ENCODE measurements at places on chromosomes 3 and 15.

DNA sequence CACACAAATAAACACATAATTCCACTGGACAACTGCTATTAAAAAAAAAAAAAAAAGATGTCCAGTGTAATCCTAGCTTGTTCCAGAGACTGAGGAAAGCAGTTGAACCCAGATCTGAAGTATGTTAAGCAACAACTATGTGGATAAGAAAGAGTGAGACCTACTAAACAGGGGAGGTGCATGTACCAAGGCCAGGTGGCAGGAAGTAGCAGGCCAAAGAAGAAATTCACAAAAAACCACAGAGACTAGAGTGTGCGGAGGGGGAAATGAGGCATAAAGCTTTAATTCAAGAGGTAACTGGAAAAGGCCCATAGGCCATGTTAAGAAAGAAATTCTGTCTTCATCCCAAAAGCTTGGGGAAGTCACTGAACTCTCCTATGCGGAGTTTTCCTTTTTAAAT, 490.0 kb downstream of the NAALADL2 start:
- H3K4me3 ChIP-seq = no peak overlapping the region
- no peaks in the 10 kb centered on the region for H3K4me1 ChIP-seq
- no peaks in the 10 kb centered on the region for H3K27me3 ChIP-seq
- no peak overlapping the region for H3K27ac ChIP-seq
- no peak for DNase-seq

- peaks cover 12% of the 10 kb centered on the region for H3K27me3 ChIP-seq
- H3K27ac ChIP-seq = no peak overlapping the region
- no peaks in the 10 kb centered on the region for H3K36me3 ChIP-seq
- H3K4me1 ChIP-seq = no peaks in the 10 kb centered on the region
- H3K4me3 ChIP-seq = no peak overlapping the region
- no peak for DNase-seq
Observed at GRCh38 chr3:189108067-189108466, 63.7 kb upstream of the TPRG1 start.

DNA sequence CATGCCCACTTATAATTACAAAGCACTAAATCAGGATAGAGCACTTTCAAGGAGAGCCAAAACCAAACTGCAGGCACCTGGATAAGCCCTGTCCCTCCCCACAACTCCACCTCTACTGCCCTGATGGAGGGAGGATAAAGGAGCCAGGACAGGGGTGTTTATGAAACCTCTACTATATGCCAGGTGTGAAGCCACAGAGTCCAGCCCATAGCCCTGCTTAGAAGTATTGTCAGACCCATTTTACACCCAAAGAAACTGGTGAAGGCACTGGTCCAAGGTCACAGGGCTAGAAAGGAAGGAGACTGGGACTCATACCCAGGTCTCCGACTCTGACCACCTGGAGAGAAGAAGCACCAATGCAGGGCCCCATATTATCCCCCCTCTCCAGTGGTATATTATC, 48.7 kb downstream of the SH3BP5 start:
- H3K36me3 ChIP-seq = peaks cover 2% of the 10 kb centered on the region
- H3K27ac ChIP-seq = no peak overlapping the region
- no peak overlapping the region for H3K4me3 ChIP-seq
- no peaks in the 10 kb centered on the region for H3K27me3 ChIP-seq
- H3K4me1 ChIP-seq = peaks cover 7% of the 10 kb centered on the region

GRCh38 chr15:64629063-64629462, 146.3 kb downstream of the RBPMS2 start:
- no peak overlapping the region for H3K27ac ChIP-seq
- H3K27me3 ChIP-seq = no peaks in the 10 kb centered on the region
- DNase-seq = no peak
- no peak overlapping the region for H3K4me3 ChIP-seq

- peaks cover 23% of the 10 kb centered on the region for H3K36me3 ChIP-seq
- peaks cover 6% of the 10 kb centered on the region for H3K4me1 ChIP-seq
- DNase-seq = no peak
- H3K27ac ChIP-seq = no peak overlapping the region
Observed at GRCh38 chr3:113261063-113261625, 49.8 kb downstream of the BOC start.

- H3K27ac ChIP-seq = no peak overlapping the region
- no peak for DNase-seq
- no peak overlapping the region for H3K4me3 ChIP-seq
- H3K4me1 ChIP-seq = no peaks in the 10 kb centered on the region
- no peaks in the 10 kb centered on the region for H3K27me3 ChIP-seq
Observed at GRCh38 chr3:73295876-73296635, 234.6 kb downstream of the EBLN2 start.

DNA sequence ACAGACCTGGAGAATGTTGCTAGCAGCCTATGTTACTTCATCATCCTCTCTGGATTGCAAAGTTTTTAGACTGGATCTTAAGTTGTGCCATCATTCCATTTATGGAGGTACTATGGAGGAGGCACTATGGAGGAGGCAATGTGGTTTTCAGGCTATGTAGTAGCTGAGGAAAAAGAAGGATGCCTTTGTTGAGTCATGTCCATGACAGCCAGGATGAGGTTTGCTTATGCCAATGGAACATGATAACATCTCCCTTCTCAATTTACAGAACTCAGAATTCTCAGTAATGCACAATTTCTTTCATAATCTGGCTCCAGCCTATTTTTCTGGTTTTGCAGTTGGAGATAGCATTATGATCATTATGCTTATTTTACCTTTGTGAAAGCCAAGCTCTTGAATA, 65.9 kb upstream of the TMEM108 start:
- DNase-seq = no peak
- no peaks in the 10 kb centered on the region for H3K27me3 ChIP-seq
- H3K27ac ChIP-seq = no peak overlapping the region

DNA sequence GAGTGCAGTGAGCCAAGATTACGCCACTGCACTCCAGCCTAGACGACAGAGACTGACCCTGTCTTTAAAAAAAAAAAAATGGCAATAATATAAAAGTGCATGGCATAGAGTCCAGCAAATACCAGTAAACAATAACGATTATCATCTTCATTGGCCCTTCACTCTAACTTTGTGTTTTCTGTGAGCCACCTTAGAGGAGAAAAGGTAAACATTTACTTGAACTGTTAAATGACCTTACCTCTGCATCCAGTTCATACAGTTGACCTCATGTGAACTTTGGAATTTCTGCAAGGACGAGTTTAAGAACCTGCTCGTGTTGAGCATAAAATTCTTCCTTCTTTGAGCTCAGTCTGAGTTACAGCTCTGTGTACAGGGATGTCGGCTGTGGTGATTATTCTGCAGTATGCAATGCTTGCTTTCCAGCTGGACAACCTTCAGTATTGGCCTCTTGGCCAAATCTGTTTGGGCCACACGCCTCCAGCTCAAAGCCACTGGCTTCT, 56.6 kb downstream of the RLBP1 start:
- H3K36me3 ChIP-seq = peaks cover 68% of the 10 kb centered on the region
- DNase-seq = no peak
- H3K4me3 ChIP-seq = no peak overlapping the region
- peaks cover 15% of the 10 kb centered on the region for H3K4me1 ChIP-seq
- peak overlapping the region; percentile 52 for H3K27ac ChIP-seq

- no peaks in the 10 kb centered on the region for H3K27me3 ChIP-seq
- no peak overlapping the region for H3K27ac ChIP-seq
- no peak overlapping the region for H3K4me3 ChIP-seq
- H3K36me3 ChIP-seq = peaks cover 65% of the 10 kb centered on the region
Observed at GRCh38 chr15:42191610-42192346, 16.3 kb downstream of the VPS39 start.

DNA sequence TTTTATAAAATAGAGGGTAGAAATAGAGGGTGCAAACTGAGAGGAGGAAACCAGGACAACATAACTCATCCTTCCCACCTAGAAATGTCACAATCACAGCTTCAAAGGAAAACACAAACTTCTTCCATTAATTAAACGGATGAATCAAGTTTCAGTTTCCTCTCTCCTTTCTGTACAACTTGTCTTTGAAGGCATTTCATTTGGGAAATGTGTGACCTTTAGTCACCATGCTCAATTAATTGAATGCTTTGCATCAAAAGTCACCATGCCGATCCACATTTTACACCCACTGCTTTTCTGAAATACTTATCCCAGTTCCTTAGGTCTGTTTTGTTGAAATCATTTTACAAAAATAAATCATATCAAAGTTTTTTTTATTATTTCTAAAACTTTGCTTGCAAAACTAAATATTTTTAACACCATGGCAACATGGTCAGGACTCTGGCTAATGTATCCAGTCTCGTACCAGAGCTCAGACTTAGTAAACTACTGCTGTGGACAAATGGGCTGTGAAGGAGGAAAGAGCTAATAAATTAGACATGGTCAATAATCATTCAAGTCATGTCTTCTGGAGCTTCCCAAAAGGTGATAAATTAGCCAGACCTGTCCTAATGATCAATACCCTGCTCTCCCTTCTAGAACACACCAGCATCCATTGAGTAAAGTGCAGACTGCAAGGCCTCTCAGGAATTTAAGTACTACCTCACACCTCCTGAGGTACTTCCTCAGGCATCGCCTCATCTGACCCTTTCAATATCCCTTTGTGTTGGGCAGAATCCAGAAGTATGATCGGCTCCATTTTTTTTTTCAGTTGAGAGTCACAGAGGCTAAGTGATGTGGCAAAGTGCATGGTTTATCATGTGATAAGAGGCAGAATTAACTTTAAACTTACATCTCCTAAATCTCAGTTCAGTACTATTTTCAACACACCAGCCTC, 161.3 kb downstream of the GREM1 start:
- H3K27ac ChIP-seq = no peak overlapping the region
- peak; percentile 28 for DNase-seq
- H3K4me1 ChIP-seq = no peaks in the 10 kb centered on the region

DNA sequence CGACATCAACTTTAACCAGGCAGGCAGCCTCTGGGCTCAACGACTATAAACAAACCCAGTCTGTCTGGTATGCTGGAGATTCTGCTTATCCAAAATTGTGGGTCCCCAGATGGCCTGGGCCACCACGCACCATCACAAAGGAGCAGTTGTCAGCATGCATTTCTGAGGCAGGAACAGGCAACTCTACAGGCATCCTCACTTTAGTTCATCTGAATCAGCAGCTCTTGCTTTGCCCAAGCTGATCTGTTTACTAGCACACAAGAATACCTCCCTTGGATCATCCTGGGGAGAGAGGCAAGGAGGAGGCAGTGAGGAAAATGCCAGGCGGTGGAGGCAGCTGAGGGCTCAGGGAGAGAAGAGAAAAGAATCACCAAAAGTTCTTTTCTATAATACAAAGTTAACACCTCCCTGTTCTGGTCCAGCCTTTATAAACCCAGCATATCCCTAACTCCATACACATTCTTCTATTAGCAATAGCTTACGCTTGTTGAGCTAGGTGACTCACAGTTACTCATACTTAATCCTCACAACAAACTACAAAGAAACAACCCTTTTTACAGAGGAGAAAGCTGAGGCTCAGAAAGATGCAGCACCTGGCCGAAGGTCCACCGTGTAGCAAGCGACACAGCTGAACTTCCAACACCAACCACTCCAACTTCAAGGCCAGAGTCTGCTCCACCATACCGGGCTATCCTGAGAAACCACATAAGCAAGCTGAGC, 33.6 kb downstream of the ZDHHC3 start:
- H3K4me3 ChIP-seq = no peak overlapping the region
- H3K36me3 ChIP-seq = peaks cover 65% of the 10 kb centered on the region
- H3K27ac ChIP-seq = no peak overlapping the region
- H3K27me3 ChIP-seq = no peaks in the 10 kb centered on the region

DNA sequence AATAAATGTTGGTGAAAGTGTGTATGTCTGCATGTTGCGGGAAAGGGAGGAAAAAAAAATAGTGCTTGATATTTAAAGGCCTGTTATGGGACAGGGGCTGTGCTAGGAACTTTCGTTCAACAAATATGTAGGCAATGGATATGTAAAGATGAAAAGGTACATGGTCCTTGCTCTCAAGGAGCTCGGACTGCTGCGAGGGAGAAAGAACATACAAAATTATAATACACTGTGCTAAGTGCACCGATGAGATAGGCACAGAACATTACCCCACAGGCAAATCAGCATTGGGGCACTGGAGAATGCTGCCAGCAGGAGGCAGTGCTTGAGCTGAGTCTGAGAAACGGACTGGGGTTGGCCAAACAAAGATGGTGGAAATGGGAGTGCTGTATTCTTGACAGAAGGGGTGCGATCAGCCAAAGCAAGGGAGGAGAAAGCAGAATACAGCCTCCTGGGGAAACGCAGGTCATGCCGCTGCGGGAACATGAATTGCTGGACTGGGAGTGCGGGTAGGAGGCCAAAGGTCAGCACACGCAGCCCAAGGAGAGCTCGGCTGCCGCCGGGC, 649 bp downstream of the C15orf40 start:
- H3K27me3 ChIP-seq = no peaks in the 10 kb centered on the region
- peak overlapping the region; percentile 56 for H3K27ac ChIP-seq
- H3K36me3 ChIP-seq = peaks cover 39% of the 10 kb centered on the region
- peak overlapping the region; percentile 96 for H3K4me3 ChIP-seq
- DNase-seq = peak; percentile 82

DNA sequence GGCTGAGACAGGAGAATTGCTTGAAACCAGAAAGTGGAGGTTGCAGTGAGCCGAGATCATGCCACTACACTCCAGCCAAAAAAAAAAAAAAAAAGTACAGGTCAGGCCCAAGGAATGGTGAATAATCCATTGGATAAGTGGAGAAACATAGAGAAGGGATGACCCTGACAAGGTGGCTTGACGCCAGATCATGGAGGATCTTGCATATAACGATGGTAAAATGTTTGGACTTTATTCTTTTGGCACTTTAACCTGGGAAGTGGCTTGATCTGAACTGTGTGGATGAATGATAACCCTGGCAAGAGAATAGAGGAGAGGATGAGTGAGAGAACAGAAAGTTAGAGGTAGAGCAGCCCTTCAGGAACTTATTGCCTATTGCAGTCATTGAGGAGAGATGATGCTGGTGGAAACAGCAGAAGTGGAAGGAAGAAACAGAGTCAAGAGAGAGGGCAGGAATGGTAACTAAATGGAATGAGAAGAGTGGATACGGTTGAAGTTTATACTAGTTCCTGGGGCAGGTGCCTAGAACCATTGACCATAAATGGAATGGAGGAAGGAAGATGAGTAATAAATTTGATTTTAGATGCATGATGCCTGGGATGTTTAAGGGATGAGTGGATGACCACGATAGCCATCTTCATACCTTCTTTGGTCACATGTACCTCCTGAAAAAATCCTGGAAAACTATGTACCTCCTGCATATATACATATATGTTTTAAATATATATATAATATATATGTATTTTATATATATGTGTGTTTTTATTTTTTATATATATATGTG, 57.8 kb downstream of the BLM start:
- no peaks in the 10 kb centered on the region for H3K36me3 ChIP-seq
- no peak overlapping the region for H3K4me3 ChIP-seq
- no peaks in the 10 kb centered on the region for H3K4me1 ChIP-seq
- peak; percentile 37 for DNase-seq
- no peaks in the 10 kb centered on the region for H3K27me3 ChIP-seq

DNA sequence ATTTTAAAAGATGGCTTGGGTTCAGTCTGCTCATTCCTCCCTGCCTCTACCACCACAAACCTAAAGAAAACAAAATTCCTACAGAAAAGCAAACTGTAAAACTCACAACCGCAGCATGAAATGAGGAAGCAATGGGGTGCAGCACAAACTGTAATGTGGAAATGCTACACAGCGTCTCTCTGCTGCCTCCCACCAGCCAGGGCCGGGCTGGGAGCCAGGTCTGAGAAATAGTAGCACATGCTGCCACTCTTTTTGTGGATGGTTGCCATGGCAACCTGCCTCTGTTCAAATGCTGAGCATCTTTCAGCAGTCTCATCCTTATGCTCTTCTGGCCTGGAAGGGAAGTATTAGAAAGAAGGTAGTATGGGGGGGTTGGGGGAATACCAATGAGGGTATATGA, 55.4 kb downstream of the EOMES start:
- H3K27ac ChIP-seq = no peak overlapping the region
- DNase-seq = peak; percentile 56
- no peaks in the 10 kb centered on the region for H3K36me3 ChIP-seq
